CD4-positive, alpha-beta T cell (primary cell): ENCODE measurements at places on chromosomes 5 and 9.

- DNase-seq: no peak
These were observed 343.9 kb downstream of the NFIB start for GRCh38 chr9:13970018-13970417.

GRCh38 chr5:61737301-61737963 is 405.4 kb downstream of the ZSWIM6 start:
- DNase-seq: no peak

DNA sequence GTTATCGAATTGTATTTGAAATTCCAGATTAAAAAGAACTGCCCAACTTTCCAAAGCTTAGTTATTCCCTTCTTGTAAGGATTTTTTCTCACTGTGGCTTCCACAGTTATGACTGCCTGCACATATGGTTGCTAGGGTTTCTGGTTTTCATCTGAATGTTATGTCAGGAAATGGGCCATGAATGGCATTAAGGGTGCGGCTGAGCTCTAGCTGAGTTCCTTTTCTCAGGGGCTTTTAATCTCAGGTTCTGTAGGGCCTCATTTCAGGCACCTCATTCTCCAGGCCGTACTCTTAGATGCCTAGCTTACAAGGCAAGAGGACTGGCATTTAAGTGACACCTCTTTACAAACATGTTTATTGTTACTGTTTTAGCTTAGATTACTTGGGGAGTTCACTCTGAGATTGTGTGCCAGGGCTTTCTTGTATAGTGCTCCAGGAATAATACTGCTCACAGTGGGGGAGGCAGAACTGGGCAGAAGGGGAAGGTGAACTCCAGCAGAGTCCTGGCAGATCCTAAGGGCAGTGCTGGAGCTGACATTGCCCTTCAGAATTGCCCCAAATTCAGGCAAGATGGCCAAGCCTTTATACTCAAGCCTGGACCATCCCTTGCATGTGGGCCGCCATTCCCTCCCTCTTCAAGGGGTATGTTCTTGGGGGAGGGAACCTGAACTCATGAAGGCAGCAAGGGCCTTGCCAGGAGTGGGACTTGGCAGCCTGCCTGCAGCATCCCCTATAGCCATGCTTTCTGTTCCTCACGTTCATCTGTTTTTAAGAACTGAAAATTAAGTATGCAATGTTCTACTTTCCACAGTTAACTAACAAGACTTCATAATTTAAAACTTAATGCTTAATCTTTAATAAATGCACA is 111.5 kb downstream of the KDM4C start:
- DNase-seq: no peak

DNA sequence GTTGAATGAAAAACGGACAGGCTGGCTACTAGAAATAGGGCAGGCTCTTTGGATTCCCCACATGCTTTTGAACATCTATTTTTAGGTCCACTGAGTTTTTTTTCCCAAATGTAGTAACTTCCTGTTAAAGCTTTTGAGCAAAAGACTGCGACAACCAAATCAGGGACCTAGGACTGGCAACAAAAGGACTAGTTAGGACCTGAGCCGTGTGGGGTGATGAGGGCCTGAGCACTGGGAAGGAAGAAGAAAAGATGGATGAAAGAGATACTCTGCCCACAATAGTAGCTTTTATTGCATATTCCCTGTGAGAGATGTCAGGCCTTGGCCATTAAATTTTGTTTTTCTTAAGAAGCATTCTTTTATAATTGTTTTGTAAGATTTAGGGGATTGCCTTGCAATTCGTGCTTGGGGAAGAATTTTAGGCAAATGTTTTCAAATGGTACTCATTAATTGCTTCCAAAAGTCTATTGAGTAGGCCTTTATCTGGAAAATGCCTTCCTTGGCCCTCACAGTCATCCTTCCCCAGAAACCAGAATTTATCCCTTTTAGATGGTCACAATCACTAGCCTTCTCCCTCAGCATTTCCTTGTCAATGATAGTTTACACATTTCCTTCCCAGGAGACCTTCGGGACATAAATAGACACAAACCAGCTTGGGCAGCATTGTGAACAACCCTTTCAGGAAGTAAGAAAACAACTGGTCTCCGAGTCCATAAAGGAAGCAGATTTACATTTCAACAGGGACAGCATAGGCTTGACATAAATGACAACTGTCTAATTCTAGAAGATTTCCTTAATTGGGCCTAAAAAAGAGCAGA is 166.5 kb downstream of the RMI1 start:
- no peak for DNase-seq

DNA sequence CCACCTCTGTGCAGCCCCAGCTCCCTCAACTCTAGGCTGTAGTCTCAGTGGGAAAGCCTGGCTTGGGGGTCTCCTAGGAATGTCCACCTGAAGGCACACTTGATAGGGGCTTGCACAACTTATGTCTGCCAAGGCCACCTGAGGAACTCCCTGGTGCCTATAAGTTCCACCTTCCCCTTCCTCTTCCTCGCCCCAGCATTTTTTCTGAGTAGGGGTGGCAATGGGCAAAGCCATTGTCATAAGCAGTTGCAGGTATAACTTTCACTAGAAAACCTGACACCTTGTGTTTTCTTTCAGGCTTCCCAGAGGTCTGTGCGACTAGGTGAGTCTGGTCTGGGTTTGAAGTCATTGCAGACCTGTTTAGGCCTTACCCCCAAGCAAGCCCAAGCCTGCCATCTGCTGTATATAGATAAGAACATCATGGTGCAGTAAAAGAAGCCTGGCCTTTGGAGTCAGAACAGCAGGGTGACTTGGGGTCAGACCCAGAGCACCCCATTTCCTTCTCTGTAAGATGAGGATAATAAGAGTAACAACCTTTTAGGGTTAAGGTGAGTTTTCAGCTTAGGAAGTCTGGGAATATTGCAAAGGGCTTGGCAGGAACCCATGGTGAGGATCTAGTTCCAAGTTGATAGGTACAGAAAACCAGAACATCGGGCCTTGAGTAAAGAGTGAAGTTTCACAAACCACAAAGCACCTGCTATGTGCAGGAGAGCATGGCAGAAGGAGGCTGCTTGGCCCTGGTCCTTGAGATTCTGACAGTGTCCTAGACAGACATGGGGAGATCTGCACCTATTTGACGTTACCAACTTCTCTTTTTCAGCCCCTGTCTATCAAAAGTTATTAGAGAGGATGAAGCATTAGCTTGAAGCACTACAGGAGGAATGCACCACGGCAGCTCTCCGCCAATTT is 33.8 kb downstream of the TGFBI start:
- DNase-seq: no peak

GRCh38 chr5:12237837-12238575 is 333.8 kb upstream of the CTNND2 start:
- no peak for DNase-seq

GRCh38 chr9:79224672-79225433 is 346.9 kb upstream of the TLE4 start:
- no peak for DNase-seq

DNA sequence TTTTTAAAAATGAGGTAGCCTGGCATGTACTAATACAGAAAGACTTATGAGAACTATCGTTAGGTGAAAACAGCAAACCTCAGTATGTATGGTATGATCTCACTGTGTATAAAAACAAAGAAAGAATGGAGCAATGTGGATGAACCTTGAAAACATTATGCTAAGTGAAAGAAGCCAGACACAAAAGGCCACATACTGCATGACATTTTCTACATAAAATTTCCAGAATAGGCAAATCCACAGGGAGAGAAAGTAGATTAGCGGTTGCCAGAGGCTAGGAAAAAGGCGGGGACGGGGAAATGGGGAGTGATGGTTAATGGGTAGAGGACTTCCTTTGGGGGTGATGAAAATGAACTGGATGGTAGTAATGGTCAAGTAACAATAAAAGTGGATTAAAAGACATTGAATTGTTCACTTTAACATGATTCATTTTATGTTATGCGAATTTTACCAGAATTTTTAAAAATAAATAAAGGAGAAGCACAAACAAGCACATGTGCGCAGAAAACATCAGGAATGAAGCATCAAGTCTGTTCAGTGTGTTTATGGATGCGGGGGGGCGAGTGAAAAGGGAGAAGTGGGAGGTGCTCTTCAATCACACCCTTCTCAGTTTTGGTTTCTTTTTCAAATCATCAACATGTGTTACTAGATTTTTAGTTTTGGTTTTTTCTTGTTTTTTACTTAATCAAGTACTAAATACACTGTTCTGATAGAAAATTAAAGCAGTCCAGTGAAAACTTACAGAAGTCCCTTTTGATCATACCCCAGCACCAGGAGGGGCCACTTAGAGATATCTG is 16.3 kb downstream of the ROR2 start:
- no peak for DNase-seq

DNA sequence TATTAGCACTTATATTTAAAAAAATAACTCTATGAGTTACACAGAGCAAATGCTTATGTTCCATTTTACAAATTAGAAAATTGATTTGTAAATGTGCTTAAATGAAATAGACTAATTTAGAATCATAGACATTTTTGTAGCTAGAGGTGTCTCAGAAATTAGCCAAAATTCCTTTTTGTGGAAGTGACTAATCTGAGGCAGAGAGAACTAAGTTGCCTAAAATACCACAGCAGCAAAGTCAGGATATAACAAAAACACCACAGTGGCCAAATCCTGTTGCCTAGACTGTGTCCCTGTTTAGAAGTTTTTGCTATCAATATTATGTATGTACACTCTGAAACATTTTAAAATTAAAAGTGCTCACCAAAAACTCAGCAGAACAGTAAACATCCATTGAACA is 18.7 kb downstream of the ADAMTSL1 start:
- DNase-seq: no peak

- no peak for DNase-seq
These were observed 3.7 kb downstream of the CNTLN start for GRCh38 chr9:17138503-17138902.

- no peak for DNase-seq
These were observed 24.7 kb downstream of the AMBP start for GRCh38 chr9:114053246-114054005.

GRCh38 chr5:3933966-3934365 is 338.3 kb downstream of the IRX1 start:
- DNase-seq: no peak

- no peak for DNase-seq
These were observed 70.6 kb upstream of the PTPN3 start for GRCh38 chr9:109568568-109569210.

DNA sequence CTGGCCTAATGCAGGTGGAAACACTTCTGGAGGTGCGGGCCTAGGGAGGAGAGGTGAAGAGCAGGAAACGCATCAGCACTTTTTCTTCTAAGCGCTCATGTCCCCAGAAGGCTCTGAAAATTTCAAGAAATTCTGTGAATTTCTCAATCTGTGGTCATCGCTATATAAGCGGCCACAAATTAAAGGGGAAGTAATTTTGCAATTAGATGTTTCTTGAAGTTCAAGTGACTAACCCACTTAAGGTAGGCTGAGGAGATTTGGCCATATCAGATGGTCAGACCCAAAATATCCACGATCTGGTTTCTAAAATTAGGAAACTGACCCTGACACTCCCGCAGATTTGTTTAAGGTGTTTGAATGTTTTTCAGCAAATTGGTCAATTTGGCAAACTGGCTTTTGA is 16.6 kb upstream of the HMGCR start:
- no peak for DNase-seq

GRCh38 chr5:123524146-123524545 is 12.2 kb downstream of the CSNK1G3 start:
- no peak for DNase-seq

- no peak for DNase-seq
These were observed 106.1 kb upstream of the PHYKPL start for GRCh38 chr5:178338750-178339144.

GRCh38 chr9:134195558-134195957 is 31.2 kb upstream of the RNU6ATAC start:
- DNase-seq: no peak

- no peak for DNase-seq
These were observed at the start of gene RASEF for GRCh38 chr9:83062651-83063527. Gene RASEF (minus strand): TSS chr9:83063142. CDS start chr9:83062867, 275 bp downstream.

DNA sequence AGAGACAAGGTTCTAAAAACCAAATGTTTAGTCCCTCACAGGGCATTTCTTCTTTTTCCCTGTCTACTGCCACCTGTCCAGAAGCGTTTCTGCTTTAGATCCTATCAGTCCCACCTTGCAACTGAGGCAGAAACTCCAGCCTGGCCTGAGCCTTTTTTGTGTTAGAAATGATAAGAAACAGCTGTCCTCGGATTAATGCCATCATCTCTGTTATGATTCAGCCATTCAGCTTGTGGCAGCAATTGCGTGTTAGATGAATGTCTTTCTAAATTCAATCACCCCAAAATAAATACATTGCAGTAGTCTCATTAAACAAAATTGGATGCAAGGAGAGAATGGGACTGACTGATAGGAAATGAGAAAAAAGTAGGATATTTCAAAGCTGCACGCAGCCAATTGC is 28.3 kb upstream of the FRMPD1 start:
- DNase-seq: no peak

DNA sequence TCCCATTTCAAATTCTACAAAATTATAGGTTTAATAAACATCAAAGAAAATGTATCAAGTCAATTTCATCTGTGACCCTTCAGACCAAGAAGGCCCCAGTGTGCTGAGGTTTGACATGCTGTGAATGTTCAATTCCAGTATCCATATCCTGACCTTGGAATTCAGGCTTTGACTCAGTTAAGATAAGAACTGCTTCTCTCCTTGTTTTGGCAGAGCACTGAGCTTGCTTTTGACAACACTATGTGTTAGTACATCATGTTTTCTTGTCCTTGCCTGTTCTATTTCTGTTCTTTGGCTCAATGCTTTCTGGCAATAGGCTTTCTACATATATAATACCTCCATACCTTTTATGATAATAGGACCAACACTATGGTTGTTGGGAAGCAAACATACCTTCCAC is 105.6 kb downstream of the PLCXD3 start:
- DNase-seq: no peak

DNA sequence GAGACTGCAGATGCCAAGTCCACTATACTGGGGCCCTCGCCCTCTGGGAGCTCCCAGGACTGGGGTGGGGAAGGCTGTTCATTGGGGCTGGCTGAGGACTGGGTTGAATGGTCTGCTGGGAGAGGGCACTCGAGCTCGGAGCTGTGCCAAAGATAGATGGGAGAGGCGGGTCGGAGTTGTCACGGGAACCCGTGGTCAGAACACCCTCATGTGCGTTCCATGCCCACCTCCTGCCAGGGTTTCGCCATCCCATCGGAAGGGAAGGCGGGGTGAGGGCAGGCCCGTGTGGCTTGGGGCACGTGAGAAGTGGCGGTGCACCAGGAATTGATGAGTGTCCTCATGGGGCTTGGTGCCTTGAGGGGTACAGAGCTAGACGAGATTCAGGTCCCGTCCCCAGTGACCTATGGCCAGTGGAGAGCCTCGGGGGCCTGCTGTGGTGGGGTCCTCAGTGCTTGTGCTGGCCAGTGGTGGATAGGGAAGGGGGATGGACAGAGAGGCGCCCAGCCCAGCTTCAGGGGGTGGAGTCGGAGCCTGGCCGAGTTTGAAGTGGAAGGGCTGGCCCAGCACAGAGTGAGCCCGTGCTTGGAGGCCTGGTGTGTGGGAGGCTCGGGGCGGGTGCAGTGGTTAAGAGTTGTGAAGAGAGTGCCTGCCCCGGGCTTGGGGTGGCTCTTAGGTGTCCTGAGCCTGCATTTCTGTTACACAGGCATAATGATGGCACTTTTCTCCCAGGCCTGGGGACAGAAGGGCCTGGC is 4.3 kb downstream of the CACFD1 start:
- no peak for DNase-seq

- DNase-seq: no peak
These were observed 168.2 kb upstream of the RAI14 start for GRCh38 chr5:34487956-34488355.
